ENCODE measurements at places on chromosomes 1 and 21.

DNA sequence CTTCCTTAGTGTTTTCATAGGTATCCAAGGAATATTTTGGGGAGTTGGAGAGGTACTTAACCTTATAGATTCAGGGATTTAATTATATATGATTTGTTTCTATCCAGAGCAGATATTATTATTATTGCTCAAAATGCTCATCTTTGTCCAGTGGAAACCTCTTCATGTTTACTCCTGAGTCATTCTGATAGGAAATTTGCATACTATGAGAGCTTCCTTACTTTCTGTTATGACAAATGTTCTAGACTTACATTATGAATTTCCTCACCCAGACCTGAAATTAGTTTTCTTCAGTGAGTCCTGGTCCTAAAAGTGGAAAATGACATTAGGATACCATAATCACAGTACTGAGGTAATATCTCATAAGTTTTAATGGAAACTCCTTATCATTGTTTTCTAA lies 57.5 kb upstream of the PLPPR5 start:
- no peak for DNase-seq

GRCh38 chr1:74245168-74245772 lies 10.1 kb downstream of the TNNI3K start:
- no peak for DNase-seq

DNA sequence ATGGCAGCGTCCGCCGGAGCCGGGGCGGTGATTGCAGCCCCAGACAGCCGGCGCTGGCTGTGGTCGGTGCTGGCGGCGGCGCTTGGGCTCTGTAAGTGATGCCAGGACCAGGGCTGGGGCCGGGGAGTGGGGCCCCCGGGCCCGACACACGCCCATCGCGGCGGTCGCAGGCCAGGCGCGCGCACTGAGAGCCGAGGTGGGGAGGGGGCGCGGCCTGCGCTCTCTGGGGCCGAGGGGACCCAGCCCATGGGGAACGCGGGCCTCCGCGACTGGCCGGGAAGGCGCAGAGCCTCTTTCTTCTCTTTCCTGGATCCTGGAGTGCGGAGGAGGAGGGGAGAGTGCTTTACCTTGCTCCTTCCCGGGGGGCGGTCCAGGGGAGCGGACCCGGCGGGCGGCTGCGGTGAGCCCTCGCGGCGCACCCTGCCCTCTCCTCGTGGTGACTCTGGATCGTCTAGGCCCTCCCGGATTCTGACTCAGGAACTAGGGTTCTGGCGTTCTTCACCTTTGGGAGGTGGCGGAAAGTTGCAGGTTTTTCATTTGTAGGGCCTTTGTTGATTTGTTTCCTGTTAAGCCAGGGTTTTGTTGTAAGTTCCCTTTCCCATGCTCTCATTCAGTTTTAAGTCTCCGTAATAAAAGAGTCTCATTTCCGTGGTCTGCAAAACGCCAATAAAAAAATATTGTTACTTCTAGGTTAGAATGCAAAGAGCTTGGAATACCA lies 529 bp downstream of the MPZL1 start:
- DNase-seq: peak; percentile 52

DNA sequence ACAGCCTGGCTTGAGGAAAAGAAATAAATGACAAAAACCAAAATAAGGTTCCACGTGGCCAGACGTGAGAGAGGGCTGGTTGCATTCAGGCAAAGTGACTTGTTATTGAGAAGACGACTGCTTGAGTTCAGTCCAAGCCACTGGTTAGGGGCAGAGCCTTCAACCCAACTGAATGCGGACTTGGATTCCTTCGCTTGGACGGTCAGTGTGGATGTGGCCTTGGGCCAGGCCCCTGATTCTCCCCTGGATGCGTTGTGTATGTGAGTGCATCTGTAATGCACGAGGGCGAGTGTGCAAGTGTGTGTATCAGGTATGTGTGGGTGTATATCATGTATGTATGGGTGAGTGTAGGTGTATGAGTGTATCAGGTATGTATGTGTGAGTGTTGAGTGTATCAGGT lies 1.9 kb downstream of the PLA2G2F start:
- DNase-seq: no peak

- DNase-seq: no peak
Observed at GRCh38 chr1:53938136-53938830, 7.2 kb downstream of the IFT25 start.

- peak; percentile 67 for DNase-seq
Observed at GRCh38 chr21:33419538-33420123, 16.4 kb downstream of the IFNGR2 start.

DNA sequence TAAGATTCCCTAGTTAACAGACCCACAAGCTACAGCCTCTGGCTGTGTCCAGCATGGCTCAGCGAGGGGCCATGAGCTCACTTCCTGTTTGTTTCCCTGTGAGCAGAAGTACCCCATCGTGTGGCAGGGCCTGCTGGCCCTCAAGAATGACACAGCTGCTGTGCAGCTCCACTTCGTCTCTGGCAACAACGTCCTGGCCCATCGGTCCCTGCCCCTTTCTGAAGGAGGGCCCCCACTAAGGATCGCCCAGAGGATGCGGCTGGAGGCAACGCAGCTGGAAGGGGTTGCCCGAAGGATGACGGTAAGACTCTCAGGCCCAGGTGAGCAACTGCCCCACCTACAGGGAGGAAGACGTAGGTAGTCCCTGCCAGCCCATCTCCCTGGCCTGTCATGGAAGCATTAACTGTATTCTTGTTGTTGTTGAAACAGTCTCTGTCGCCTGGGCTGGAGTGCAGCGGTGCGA lies 38.2 kb downstream of the ZBTB17 start:
- DNase-seq: peak; percentile 70

DNA sequence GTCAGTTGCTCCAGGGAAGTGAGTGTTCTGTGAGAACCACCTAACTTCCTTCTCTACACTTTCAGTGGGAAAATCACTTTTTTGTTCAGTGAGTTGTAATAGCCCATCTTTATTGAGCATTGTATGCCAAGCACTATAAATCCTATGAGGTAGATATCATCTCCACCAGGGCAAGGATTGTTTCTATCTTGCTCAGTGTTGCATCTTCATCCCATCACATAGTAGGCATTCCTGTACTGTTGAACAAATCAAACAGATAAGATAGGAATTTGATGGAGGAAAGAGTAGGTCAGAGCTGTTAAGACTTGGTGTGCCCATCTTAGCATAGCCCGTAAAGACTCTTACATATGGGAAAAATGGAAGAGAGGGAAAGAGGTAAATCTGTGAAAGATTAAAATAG lies 2.9 kb upstream of the PIGV start:
- no peak for DNase-seq

GRCh38 chr1:232891071-232891470 lies 59.3 kb upstream of the NTPCR start:
- peak; percentile 89 for DNase-seq

- no peak for DNase-seq
Observed at GRCh38 chr1:29481031-29481430, 244.7 kb downstream of the PTPRU start.

GRCh38 chr21:17414766-17415165 lies 98.1 kb upstream of the CXADR start:
- DNase-seq: no peak

DNA sequence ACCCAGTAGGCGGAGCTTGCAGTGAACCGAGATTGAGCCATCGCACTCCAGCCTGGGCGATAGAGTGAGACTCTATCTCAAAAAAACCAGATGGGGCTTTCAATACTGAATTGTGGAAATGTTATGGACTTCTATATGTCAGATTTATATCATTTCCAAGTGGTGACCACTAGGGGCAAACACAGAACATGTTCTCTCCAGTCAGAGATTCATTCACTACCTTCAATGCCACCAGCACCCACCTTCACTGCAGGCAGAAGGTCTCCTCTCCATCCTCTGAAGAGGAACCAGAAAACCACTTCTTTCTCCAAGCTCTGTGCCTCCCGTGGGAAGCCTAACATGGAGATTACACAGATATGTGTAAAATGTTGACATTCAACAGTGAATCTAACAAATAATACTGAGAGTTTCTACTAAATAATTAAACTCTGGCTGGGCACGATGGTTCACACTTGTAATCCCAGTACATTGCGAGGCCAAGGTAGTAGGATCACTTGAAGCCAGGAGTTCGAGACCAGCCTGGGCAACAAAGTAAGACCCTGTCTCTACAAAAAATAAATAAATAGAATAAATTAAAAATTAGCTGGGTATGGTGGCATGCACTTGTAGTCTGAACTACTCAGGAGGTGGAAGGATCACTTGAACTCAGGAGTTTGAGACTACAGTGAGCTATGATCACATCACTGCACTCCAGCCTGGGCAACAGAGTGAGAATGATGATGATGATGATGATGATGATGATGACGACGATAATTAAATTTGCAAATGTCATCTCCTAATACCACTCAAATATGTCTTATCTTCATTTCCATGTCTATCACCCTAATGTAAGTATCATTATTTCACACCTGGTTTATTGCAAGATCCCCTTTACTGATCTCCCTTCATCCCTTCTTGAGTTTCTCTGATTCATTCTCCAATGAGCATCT lies 151.1 kb downstream of the ZNF281 start:
- DNase-seq: peak; percentile 24

DNA sequence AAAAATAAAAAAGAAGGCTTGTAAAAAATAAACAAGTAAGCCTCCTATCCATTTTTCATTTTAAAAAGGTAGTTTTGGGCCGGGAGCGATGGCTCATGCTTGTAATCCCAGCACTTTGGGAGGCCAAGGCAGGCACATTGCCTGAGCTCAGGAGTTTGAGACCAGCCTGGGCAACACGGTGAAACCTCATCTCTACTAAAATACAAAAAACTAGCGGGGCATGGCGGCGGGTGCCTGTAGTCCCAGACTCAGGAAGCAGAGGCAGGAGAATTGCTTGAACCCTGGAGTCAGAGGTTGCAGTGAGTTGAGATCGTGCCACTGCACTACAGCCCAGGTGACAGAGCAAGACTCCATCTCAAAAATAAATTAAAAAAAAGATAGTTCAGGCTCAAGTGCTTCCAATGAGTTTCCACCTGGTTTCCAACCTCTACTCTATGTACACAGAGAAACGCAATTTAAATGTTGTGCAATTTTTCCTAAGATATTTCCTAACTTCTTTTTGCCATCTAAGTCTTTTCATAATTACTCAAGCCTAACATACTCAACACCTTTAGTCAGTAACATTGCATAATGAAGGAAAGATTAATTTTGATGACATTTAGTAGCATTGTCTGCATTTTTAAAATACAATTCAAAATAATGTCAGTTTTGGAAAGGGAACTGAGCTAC lies 106.3 kb downstream of the KCNT2 start:
- DNase-seq: no peak

GRCh38 chr1:29282924-29283803 lies 46.8 kb downstream of the PTPRU start:
- DNase-seq: peak; percentile 65

DNA sequence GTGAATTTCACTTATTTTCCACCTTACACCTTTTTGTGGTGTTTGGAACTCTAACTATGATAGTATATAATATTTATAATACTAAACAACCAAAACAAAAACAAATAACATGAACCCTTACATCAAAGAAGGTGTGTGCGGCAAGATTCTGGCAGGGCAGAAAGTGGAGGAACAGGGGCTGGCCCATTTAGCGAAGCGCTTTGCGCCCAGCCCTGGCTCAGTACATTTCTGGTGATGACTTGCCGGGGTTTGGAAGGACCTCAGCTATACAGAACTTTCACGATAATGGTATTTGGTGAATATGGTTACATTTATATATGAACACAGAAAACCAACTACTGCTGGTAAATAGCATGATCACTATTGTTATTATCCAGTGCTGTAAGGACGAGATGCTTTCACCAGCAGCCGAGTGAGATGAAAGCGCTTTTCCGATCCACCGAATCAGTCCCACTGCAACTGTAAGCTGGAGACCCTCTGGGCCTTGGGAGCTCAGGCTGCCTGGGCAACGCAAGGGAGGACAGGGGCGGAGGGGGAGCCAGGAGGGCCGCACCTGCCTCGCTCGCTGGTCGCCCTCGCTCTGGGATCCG lies 63.9 kb downstream of the CD247 start:
- DNase-seq: no peak

DNA sequence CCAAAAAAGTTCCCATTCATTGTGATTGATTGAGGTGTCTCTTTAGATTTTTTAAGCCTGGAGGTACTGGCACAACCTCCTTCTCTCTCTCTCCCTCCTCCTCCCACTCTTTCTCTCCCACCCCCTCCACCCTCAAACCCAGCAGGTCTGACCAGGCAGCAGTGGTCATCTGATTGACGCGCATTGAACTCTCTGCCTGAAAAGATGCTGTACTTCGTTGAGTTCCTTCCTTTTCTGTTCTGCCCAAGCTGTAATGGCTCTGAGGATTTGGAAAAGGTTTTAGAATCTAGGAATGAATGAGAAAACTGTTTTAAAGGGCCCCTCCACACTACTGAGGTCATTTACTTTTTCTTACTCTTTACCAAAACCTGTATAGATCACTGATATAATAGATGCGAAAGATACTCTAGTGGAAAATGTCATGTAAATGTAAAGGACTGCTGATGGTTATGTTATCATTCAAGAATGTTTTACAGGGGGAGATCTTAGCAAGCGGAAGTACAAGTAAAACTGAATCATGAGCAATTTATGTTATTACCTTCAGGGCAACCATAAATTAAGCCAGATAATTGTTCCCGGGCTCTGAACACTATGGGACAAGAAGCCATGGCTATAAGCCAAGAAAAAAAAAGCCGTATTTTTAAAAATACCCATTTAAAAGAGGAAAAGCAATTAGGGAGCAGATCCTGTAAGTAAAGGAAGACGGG lies 25.2 kb upstream of the DYRK1A start:
- DNase-seq: peak; percentile 92

Measured in EL (cell line).